SJCRH30 (cell line): ENCODE measurements at places on chromosomes 5 and 9. TPM values are rescaled to one million over a fixed set of nuclear protein-coding genes. Genes with fewer than 3 reads are reported as not detected.

GRCh38 chr9:17138503-17138902 lies 3.7 kb downstream of the CNTLN start:
- DNase-seq = no peak

The HOMER1 gene
- total RNA-seq = 15.7 and 18.3 TPM in 2 replicates

DNA sequence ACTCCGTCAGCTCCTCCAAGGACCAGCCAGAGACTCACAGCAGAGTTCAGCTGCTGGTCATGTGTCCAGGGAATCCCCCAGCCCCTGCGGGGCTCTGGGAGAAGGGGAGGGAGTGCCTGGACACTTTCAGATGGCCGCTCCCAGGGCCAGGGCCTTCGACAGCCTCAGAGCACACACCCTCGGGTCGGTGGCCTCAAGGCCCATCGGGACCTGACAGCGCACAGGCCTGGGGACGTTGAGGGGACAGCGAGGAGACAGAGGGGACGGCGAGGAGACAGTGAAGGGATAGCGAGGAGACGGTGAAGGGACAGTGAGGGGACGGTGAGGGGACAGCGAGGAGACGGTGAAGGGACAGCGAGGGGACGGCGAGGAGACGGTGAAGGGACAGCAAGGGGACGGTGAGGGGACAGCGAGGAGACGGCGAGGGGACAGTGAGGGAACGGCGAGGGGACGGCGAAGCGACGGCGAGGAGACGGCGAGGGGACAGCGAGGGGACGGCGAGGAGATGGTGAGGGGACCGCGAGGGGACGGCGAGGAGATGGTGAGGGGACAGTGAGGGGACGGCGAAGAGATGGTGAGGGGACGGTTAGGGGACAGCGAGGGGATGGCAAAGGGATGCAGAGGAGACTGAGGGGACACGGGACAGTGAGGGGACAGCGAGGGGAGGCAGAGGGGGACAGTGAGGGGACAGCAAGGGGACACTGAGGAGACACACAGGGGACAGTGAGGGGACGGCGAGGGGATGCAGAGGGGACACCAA lies 47.3 kb downstream of the SLC12A7 start:
- no peak for DNase-seq

The CSF2 gene
- not detected in 2 replicates for total RNA-seq

DNA sequence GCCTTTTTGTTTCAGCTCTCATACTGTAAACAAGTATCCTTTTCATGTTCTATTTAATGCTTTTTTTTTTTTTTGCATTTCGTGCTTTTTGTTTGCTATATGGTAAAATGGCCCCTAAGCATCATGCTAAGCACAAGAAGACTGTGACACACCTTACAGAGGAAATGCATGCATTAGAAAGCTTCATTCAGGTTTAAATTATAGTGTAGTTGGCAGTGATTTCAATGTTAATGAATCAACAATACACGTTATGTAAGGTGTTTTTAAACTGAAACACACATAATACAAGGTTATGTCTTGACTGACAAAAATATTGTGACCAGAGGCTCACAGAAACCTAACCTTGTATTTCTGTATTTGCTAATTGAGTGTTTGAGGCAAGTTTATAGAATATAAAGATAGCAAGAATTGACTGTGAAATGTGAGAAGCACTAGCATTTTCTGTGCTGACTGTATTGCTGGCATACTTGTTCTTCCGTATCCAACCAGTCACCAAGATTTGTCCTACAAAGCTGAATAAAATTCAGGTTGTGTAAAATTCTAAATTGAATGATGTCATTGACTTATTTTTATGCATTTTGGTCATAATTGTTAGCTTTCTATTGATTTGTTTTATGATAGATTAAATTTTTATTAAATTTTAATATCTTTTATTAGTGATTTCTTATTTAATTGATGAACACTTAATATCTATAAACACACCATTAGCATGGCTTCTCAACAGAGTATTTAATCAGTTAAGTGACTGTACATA lies 4.1 kb downstream of the CFAP95 start:
- DNase-seq = no peak

DNA sequence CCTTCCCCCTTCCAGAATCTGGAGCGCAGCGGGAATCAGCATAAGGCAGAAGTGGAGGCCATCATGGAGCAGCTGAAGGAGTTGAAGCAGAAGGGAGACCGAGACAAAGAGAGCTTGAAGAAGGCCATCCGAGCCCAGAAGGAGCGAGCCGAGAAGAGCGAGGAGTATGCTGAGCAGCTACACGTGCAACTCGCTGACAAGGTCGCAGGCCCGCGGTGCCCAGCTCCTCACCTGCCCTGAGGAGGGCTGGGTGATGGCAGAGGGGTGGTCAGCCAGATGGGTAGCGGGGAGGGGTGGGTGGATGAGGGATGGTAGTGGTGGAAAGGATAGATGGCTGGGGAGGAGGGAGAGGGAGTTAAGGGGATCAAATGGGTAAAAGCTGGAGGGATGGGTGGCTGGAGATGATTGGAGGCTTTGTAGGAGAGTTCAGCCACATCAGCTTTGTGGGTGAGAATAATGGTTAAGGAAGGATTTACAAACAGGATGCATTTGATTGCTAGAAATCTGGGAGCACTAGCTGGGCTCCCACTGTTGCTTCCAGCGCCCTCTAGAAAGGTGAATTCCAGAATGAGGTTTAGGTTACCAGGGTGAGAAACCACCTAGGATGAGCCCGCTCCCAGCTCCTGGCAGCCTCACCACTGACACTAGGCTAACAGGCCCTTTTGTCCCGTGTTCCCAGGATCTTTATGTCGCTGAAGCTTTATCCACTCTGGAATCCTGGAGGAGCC lies 19.7 kb upstream of the GLE1 start:
- DNase-seq = no peak

The CSF1R gene
- 0.06 and 0.13 TPM in 2 replicates for total RNA-seq

DNA sequence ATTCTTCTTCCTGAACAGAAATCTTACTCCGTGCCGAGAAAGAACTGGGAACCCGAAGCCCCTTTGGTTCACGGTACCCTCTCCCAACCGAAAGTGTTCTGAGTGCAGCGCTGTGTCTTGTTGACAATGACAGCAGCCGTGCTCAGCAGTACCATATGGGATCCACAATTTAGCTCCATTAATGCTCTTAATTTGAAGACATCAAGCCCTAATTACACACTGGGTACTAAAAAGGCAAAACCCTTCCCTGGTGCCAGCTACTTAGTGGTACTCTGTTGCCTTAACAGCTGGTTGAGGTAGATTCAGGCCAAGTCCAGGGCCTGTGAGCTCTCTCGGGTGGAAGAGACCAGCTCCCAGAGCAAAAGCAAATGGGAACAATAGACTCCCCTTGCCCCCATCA lies 24.5 kb downstream of the DDX31 start:
- no peak for DNase-seq

DNA sequence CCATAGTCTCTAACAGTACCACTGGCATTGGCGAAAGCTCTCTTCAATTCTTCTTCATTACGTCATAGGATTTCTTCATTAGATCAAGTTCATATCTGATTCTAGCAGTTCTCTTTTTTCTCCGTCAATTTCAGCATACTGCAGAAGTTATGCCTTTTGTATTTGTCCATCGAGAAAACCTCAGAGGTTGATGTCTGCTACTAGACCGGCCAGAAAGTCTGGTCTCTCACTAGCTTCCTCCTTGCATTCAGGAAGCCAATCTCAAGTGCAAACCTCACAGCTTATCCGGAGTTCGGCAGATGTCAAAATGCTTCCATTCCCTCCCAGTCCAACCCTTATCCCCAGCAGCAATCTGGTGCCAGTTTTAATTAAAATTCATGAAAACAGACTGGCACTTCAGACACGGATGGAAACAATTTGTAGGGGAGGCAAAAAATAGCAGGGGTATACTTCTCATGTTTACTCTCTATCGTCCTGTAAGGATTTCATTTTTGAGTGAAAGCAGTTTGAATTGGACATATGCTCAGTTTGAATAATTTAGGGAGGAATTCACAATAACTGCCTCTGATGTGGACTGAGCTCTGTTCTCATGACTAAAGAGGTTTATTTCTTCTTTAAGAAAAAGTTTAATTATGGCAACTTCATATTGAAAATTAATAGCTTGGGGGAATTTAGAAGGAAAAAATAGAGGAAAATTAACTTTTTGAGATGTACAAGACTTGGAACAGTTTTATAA lies 56.4 kb upstream of the TMC1 start:
- no peak for DNase-seq

The LRRC19 gene
- total RNA-seq = not detected in 2 replicates

The STPG3 gene
- not detected in 2 replicates for total RNA-seq
